ENCODE measurements at places on chromosomes 3 and 15.

DNA sequence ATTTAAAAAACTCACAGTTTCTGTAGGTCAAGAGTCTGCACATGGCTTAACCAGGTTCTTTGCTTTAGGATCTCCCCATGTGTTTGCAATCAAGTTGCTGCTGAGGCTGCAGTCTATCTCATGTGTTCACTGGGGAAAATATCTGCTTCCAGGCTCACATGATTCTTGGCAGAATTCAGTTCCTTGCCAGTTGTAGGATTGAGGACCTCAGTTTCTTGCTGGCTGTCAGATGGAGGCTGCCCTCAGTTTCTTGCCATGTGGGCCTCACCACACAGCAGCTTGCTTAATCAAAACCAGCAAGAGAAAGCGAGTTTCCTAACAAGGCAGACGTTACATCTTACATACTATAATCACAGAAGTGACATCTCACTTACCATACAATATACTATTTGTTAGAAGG lies 10.0 kb upstream of the TBC1D5 start:
- no peak for ATAC-seq

GRCh38 chr3:115708540-115708939 lies 85.2 kb downstream of the GAP43 start:
- ATAC-seq: no peak

GRCh38 chr3:196399485-196399945 lies 32.7 kb downstream of the UBXN7 start:
- ATAC-seq: peak; percentile 87

DNA sequence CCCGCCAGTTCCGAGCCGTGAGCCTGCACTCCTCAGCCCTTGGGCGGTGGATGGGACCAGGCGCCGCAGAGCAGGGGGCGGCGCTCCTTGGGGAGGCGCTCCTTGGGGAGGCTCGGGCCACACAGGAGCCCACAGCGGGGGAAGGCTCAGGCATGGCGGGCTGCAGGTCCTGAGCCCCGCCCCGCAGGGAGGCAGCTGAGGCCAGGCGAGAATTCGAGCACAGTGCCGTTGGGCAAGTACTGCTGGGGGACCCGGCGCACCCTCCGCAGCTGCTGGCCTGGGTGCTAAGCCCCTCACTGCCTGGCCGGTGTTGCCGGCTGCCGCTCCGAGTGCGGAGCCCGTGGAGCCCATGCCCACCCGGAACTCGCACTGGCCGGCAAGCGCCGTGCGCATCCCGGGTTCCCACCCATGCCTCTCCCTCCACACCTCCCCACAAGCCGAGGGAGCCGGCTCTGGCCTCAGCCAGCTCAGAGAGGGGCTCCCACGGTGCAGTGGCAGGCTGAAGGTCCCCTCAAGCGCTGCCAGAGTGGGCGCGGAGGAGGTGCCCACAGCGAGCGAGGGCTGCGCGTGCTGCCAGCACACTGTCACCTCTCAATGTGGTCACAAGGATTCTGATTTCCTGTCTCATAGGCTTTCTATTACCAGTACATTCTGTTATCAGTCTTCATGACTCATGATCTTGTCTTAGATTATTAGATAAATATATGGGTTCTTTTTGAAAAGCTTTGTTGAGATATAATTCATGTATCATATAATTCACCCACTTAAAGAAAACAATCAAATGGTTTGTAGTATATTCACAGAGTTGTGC lies 44.0 kb upstream of the LRIG1 start:
- ATAC-seq: no peak

- ATAC-seq: no peak
Observed at GRCh38 chr3:55204417-55204816, 276.6 kb upstream of the LRTM1 start.

DNA sequence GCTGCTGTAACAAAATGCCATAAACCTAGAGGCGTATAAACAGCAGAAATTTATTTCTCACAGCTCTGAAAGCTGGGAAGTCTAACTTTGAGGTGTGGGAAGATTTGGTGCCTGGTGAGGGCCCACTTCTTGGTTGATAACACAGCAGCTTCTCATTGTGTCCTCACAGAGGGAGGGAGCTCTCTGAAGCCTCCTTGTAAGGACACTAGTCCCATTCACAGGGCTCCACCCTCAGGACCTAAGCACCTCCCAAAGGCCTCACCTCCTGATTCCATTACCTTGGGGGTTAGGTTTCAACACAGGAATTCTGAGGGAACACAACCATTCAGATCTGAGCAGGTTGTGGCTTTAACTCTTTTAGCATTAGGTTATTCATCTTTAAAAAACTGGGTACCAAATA lies 380.3 kb upstream of the ATP10A start:
- no peak for ATAC-seq

DNA sequence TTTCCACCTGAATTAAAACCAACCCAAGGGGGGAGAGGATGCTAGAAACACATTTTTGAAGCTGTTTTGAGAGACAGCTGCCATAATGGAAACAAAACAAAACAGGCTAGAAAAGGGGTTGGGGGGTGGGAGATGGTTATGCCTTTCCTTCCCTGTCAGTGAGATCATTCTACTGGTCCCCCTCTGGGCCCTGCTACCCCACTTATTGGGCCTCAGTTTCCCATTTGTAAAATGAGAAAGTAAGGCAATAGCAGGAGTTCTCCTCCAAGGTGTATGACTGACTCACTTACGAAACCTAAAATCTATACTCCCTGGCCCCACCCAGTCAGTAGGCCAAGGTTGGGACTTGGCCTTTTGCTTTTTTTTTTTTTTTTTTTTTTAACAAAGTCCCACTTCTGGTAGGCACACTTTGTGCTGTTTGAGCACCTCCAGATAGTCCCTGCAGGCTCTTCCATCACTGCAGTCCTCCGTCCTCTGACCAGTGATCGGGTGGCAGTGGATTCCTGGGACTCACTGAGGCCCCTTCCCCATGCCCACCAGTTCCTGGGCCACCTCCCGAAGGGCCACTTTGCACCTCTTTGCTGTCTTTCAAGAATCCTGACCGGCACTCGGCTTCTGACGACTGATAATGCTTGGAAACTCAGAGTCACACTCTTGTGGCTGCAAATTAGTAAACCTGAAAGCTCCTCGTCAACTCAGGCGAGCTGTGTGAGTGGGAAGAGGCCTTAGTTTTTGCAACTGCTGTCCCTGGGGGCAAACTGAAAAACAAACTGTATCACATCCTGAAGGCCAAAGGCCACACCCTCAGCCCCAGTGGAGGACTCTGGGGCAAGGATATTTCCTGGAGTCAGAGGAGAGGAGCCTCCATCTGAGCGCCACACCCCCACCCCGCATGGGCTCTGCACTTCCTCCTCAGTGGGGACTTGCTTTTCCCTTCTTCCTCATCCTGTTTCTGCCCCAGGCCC lies 6.7 kb upstream of the PSTPIP1 start:
- ATAC-seq: no peak
